Stimulated activated CD4-positive, alpha-beta T cell treated with anti-CD3 and anti-CD28 coated beads, Interleukin-15, amount 100 ng/mL, for 1 hour (primary cell): ENCODE measurements at places on chromosomes 13 and 19.

DNA sequence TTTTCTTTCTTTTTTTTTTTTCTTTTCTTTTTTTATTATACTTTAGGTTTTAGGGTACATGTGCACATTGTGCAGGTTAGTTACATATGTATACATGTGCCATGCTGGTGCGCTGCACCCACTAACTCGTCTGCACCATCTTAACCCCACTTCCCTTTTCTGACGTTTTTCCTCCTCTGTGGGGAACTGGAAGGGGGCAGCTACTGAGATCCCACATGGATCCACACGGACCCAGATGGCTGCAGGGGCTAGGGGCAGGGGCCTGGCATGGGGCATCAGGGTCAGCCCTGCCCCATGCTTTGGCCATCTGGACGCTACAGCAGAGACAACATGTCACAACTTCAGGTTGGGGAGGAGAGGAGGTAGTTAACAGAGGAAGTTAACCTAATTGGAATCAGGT is 54.3 kb downstream of the RUBCNL start:
- DNase-seq: no peak

DNA sequence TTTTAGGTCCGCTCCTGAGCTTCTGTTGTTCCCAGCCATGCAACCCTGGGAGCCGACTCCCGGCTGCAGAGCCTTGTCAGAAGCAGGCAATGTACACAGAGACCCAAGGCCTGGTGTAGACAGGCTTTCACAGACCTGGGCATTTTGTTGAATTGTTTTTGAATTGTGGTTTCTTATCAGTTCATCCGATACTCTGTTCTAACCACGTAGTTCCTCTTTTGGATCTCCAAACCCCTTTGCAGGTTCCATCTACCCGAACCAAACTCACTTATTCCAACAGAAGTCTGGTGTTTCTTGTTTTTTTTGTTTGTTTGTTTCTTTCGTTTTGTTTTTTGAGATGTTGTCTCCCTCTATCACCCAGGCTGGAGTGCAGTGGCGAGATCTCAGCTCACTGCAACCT is 6.3 kb upstream of the NLRP2 start:
- no peak for DNase-seq

DNA sequence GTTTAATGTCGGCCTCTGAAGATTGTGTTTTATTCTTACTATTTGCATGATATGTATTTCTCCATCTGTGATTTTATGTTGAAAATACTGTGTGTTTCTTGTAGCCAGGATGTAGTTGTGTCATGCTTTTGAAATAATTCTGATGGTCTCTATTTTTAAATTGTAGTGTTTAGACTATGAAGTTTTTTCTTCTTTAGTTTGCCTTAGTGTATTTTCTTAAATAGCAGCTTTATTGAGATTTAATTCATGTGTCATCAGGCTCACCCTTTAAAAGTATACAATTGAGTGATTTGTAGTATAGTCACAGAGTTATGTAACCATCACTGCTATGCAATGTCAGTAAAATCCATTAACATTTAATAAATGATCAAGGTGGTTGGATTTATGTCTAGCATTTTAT is 74.5 kb downstream of the PCCA start:
- DNase-seq: no peak

GRCh38 chr13:86282442-86282841 is 483.2 kb upstream of the SLITRK6 start:
- no peak for DNase-seq

DNA sequence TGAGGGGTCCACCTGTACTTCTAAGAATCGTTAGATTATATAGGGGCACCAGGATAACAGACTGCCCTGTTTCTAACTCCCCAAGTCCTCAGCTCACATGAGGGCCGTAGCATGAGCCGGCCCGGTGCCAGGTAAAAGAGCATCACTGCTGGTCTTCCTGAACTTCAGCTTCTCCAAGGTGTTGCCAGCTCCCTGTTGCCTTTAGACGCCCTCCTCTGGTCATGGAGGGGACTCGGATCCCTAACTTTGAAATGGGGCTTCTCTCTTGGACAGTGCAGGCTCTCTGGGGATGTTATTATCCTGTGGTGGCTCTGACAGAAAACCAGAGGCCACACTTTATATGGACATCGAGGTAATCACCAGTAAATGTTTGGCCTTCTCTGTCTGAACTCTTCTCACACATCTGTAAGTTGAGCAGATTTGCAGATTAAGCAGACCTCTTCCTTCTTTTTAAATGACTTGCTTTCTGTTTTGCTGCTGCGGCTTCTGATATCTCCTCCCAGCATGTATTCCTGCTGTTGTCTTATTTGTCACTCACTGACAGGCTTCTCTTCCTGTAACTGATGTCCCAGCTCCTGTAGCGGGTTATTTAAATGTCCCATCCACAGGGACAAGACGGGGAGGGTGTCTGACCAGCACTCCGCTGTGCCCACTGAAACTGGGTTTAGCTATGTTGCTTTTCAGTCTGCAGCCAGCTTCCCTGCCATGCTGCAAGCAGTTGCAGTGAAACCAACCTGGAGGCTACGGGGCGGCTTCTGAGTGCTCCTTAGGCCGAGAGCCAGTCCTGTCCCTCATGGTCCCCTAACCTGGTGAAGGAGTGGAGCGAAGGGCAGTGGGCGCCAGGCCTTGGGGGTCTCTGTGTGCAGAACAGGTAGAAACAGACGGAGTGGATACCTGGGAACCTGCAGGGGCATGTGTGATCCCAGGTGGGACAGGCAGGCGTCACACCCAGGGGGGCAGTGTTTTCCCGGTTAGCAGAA is 39.2 kb downstream of the TSSK6 start:
- no peak for DNase-seq

DNA sequence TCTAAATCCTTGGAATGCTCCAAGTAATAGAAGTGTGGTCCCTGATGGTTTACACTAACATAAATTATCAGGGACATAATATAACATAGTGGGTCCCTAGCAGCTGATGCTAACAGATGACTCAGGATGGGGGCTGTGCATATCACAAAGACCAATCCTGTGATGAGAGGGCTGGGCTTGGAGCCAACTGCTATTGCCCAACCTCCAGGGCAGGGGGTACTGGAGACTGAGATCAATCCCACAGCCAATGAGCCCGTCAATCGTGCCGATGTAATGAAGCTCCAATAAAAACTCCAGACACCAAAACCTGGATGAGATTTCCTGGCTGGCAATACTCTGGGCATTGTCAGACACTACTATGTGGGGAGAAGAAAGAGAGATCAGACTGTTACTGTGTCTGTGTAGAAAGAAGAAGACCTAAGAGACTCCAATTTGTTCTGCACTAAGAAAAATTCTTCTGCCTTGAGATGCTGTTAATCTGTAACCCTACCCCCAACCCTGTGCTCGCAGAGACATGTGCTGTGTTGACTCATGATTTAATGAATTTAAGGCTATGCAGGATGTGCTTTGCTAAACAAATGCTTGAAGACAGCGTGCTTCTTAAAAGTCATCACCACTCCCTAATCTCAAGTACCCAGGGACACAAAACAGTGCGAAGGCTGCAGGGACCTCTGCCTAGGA is 33.4 kb downstream of the ABCC4 start:
- DNase-seq: no peak

DNA sequence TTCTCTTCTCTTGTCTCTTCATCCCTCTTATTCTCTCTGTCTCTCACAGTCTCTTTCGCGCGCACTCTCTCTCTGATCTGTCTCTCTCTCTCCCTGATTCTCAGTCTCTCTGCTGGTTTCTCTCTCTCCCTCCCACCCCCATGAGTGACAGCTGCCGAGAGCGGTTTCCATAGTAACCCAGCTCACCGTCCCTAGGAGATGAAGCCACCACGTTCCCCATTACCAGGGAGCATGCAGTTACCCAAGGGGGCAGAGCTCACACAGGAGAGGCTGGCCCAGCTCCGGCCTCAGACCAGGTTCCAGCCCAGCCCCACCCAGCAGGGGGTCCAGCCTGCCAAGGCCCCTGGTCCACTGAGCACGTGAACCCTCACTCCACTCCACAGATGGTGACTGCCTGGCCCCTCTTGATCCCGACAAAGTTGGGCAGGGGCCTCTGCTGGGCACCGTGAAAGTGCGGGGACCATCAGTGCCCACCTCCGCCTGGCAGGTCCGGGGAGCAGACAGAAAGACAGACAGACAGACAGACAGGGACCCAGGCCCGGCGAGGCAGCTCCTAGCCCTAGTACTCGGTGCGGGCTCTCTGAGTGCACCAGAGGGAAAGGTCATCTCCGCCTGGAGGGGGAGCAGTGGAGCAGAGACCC is 50.6 kb downstream of the CELF5 start:
- no peak for DNase-seq

DNA sequence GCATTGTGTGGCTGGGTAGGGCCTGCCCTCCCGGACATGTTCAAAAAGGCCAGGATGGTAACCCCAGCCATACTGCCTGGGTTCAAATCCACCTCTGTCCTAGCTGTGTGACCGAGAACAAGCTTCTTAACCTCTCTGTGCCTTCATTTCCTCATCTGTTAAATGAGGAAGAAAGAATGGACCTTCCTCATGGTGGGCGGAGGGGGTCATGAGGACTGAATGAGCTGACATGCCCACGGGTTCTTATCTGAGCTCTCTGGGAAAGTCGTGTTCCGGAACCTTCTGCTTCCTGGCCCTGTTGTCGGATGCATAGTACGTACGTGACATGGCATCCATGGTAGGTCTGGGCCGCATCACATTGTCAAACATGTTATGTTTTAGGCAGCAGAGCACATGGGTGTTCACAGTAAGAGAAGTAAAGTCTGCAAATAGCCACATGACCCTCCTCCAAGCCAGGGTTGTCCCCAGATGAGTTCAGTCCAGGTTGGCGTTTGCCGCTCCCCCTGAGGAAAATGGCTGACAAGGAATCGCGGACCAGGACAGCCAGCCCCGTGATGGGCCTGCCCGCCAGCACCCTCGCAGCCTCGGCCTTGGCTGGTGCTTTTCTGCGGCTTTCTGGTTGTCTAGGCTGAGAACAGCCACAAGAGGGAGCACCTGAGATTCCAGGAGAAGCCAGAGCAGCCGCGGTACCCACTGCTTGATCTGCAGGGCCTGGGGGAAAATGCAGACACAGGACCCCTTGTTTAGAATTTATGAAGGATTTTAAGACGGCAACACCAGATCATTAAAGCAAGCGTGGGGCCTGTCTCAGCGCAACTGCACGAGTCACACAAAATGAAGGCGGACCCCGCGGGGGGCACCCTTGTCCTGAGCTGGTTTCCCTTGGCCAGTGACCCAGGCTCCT is 2.4 kb upstream of the NTN5 start:
- DNase-seq: peak; percentile 48

- no peak for DNase-seq
These were observed 14.7 kb upstream of the NANOS2 start for GRCh38 chr19:45929247-45929646.

DNA sequence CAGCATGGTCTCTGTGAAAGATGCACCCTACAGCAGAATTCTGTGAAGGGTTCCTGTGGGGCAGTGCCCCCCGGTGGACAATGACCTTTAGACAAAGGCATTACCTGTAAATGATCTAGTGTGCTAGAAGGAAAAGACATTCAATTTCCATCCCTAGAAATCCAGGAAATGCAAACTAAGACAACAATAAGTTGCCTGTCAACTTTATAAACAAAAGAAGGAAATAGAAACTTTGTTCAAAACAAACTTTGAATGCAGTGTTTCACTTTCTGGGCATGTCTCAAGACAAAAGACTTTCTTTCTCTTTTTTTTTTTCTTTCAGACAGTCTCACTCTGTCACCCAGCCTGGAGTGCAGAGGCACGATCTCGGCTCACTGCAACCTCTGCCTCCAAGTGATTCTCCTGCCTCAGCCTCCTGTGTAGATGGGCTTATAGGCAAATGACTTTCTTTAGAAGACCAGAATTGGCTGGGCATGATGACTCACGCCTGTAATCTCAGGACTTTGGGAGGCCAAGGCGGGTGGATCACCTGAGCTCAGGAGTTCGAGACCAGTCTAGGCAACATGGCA is 15.5 kb downstream of the TEX101 start:
- no peak for DNase-seq

DNA sequence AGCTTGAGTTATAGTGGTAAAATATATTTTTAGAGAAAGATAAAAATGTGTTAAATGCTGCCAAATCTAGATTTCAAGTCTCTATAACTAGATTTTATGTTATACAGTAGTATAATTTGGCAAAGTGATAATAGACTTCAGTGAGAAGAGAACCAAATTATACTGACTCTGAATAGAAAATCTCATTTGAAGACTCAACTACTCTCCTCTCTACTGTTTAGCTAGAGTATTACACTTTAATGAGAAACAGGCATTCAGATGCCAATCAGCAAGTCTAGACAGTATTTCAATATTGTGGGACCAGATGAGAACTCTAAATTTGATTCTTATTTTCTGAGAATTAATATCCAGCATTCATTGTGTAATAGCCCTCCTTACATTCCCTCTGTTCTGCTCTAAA is 311.2 kb downstream of the SLITRK5 start:
- DNase-seq: no peak

DNA sequence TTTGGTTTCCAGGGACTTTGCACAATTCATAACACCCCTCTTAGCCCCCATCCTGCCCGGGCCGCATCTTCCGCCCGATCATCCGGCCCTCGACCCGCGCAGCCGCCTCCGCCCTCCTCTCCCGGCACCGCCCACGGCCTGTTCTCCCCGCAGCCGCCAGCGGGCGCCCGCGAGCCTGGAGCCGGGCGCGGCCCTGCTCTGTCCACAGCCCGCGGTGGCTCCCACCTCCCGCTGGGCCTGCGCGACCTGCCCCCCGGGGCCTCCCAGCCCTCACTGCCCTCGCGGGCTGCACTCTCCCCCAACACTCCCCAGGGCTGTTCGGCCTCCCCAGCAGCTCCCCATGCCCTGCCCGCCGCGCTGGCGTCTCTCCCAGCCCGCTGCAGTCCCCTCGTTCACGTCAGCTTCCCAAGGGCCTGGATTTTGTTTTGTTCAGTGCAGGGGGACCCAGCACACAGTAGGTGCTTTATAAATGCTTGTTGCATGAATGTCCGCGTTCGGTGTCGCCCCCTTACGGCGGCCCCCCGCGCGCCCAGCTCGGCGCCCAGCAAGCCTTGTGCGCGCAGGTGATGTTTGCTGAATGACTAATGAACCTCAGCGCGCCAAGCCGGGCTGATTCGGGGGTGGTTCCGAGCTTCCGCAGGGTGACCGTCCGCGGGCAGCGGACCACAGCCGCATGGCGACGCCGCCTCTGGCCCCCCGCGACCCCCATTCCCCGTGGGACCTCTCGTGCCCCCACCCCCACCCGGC is 4.6 kb upstream of the APC2 start:
- DNase-seq: peak; percentile 60

- DNase-seq: no peak
These were observed 920.9 kb downstream of the SLITRK5 start for GRCh38 chr13:88592105-88592504.

DNA sequence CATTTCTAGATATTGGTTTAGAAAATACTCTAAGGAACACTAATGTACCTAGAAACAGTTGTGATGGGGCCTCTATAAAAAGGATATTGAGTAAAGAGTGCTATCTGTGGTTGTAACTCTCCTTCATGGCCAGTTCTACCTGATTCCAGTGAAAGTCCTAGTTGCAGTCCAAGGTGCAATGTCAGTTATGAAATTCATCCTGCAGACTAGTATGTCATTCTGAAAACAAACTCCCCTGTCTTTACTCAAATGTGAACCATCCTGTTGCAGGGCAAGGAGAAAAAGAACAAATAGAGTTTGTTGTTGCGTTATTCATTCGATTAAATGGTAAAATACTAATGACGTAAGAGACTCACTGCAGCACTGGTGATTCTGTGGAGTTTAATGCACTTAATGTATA is 18.3 kb upstream of the N4BP2L1 start:
- DNase-seq: no peak

GRCh38 chr13:98912846-98913245 is 65.0 kb downstream of the DOCK9 start:
- no peak for DNase-seq

- no peak for DNase-seq
These were observed 72.9 kb downstream of the SPATA13 start for GRCh38 chr13:24233351-24233901.
